ENCODE measurements at places on chromosomes 1 and 21. TPM values are rescaled to one million over a fixed set of nuclear protein-coding genes. Genes with fewer than 3 reads are reported as not detected.

CD53 gene
- not detected for total RNA-seq

FLG2 gene
- not detected for total RNA-seq

KIF26B gene
- total RNA-seq, result 1.1 TPM

DNA sequence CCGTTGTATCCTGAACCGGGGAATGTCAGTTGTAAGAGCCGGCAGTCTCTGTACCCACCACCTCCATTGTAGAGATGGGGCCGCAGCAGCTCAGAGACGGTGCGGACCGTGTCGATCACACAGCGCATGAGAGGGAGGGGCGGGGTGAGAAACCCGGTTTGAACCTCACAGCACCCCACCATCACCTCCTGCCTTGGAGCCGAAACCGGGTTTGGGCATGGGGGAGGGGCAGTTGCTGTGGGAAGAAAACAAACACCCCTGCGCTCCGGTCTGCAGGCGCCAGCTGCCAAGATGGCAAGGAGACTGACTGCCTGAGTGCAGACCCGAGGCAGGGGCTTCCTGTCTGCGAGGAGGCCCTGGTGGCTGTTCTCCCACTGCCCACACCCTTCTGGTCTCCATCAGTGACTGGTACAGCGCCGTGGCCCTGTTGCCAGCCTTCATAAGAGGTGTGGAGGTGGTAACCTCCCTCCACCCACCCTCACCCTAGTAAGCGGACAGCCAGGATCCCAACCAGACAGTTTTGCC is 69.2 kb upstream of the SSBP3 start:
- no peak for DNase-seq

DNA sequence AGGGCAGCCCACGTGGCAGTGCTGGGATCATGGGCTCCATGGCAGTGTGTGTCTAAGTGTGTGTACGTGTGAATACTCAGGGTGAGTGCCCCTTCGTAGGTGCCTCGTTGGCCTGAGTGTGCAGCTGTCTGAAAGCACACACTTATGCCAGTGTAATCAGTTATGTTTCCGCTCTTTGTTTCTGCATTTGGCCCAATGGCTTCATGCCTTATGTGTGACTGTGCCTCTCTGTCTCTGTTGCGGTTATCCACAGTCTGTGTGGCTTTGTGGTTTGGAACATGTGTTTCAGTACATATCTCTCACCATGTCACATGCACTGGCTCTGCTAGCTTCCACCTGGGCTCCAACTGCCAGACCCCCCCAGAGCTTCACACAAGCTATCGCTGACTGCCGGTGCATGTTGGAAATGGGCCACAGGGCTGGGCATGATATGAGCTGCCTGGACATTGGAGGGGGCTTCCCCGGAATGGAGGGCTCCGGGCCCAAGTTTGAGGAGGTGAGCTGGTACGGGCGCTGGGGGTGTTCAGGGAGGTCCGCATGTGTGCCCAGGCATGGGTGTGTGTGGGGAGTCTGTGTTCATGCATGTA is 70.3 kb upstream of the TINAGL1 start:
- no peak for DNase-seq

DNA sequence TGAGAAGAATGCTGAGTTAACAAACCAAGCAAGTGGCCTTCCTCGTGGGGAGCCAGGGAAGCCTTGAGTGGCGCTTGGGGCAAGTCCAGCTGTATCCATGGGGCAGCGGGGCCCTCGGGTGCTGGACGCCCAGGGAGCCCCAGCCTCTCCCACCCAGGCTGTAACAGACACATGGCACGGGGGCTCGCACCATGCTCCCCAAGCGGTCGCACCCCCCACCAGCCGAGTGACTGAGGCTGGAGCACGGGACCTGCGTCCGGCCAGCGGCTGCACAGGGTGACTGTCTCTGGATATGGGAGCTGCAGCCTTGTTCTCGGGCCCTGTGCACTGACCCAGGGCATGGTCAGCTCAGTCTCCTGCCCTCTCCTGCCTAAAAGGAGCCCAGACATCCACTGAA is 53.9 kb upstream of the ACTRT2 start:
- no peak for DNase-seq

DNA sequence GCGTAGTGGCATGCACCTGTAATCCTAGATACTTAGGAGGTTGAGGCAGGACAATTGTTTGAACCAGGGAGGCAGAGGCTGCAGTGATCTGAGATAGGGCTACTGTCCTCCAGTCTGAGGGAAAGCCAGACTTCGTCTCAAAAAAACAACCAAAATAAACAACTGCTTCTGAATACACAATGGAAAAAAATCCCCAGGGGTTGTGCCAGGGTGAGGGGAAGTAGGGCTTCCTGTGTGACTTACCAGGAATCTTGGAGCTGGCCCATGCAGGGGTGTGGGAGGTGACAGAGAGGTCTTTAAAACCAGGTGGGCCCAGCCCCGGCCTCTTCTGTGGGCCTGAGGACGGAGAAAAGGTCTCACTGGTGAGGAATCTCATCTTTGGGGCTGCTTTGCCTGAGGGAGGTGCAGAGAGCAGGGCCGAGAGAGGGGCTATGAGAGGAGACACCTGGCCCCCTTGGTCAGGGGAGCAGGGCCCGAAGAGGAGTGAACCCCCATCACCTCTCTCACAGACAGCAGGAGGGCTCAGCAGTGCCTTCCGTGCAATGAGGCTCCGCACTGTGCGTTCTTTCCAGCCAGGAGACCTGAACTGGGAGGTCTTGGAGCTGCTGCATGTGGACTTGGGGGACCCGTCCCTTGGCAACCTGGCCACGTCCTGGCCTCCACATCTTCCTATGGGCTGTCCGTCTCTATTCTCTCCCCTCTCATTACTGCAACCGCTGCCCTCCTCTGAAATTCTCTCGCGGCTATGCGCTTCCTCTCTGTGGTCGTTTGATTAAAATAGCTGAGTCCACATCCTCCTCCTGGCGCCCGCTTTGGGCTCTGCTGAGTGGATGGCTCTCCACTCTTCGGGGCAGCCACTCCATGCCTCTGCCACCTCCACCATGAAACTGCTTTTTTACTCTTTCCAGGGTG is 10.7 kb downstream of the PLA2G5 start:
- DNase-seq, result peak; percentile 61

DNA sequence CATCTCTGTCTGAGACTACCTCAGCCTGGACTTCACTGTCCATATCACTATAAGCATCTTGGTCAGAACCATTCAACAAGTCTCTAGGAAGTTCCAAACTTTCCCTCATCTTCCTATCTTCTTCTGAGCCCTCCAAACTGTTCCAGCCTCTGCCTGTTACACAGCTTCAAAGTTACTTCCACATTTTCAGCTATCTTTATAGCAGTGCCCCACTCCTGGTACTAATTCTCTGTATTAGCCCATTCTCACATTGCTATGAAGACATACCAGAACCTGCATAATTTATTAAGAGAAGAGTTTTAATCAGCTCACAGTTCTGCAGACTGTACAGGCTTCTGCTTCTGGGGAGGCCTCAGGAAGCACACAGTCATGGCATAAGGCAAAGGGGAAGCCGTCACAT is 15.7 kb upstream of the DPH5 start:
- no peak for DNase-seq

GRCh38 chr1:21262293-21263051 is 27.8 kb downstream of the ECE1 start:
- DNase-seq, result peak; percentile 60

GRCh38 chr1:248847956-248848561 is 10.0 kb downstream of the ZNF672 start:
- no peak for DNase-seq

GRCh38 chr1:32991819-32992488 is 27.3 kb upstream of the RNF19B start:
- DNase-seq, result no peak

DNA sequence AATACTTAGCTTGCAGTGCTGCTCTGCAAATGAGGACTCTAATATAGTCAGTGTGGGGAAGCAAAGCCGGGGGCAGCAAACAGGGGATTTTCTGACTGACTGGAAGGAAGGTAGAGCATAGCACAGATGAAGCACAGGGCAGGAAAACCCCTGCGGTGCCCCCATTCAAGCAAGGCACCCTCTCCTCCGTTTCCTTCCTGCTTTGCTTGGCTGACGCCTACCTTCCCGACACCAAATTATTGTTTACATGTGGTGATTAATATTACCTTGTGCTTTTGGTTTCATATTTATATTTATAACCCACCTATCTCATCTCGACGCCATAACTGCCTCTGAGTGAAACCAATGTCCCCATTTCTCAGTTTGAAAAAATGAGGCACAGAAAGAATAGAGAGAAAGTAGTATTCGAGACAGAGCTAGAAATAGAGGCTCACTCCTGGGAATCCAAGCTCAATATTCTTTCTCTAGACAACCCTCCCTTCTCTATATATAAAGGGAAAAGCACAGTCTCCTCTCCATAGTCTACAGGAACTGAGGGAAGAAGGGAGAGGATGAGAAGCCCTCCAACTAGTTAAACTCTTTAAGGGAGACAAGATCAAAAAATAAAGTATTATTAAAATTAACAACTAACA is 41.3 kb downstream of the PIK3C2B start:
- DNase-seq, result peak; percentile 74

DNA sequence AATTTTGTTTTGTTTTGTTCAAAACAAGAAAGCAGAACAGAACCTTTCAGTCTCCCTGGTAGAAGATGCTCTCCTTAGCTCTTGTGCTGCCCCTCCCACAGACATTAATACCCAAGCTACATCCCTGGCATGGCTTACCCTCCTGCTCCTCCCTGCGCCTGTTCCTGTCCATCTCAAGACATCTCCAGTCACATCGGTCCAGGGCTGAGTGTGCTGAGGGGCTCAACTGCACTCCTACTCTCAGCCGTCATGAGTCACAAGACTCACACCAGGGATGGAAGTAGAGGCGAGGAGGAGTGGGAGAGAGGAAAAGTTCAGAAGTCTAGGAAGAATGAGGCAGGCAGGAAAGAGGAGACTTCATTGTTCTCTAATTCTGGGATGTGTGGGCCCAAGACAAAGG is 9.2 kb upstream of the TACSTD2 start:
- DNase-seq, result peak; percentile 78

- DNase-seq, result no peak
Observed at GRCh38 chr1:67558449-67559193, 126.4 kb upstream of the GADD45A start.

- no peak for DNase-seq
Observed at GRCh38 chr1:48978413-48978812, 201.7 kb upstream of the BEND5 start.

- DNase-seq, result no peak
Observed at GRCh38 chr21:27678511-27678910, 711.6 kb upstream of the ADAMTS5 start.

DNA sequence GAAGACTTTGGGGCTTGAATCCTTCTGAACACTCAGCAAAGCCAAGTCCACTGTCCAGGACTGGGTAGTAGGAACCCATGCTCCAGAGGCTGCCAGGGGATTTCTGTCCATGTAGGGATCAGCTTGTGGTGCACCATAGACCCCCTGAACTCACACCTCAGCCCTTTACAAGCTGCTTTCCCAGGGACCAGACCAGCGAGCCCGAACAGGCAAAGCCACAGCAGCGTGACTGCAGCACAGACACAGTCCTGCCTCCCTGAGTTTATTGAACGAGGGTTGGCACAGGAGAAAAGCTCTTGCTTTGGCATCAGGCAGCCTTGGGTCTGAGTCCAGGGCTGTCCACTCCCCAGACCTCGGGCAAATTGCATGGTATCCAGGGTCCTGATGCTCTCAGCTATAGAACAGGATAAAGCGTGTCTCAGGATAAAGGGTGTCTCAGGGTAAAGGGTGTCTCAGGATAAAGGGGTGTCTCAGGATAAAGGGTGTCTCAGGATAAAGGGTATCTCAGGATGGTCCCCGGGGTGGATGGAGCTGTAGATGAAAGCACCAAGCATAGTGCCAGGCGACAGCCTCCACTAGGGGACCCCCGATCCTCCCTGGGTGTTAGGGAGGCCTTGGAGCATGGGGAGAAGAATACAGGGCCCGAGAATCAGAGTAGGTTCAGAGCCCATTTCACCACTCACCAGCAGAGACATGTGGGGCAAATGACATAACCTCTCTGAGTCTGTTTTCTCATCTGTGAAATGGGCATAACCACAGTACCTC is 648.8 kb downstream of the NPHP4 start:
- no peak for DNase-seq

GRCh38 chr1:183124259-183124658 is 61.8 kb upstream of the LAMC2 start:
- peak; percentile 88 for DNase-seq

DNA sequence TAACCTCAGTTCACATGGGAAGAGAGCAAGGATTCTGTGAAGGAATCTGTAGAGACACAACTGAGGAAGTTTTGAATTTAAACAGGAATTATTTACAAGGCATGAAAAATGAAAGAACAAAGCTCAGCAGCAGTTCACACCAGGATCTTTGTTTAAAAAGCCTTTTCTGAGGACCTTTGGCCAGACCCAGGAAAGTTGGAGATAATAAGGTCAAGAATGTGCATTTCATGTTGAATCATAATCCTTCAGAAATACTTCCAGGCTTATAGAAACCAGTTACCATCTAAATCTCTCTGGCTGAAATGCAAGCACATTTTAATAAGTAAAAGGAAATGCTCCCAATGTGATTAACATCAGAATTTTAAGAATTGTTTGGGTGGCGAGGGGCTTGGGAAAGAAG is 2.7 kb downstream of the CLIC6 start:
- no peak for DNase-seq

DNA sequence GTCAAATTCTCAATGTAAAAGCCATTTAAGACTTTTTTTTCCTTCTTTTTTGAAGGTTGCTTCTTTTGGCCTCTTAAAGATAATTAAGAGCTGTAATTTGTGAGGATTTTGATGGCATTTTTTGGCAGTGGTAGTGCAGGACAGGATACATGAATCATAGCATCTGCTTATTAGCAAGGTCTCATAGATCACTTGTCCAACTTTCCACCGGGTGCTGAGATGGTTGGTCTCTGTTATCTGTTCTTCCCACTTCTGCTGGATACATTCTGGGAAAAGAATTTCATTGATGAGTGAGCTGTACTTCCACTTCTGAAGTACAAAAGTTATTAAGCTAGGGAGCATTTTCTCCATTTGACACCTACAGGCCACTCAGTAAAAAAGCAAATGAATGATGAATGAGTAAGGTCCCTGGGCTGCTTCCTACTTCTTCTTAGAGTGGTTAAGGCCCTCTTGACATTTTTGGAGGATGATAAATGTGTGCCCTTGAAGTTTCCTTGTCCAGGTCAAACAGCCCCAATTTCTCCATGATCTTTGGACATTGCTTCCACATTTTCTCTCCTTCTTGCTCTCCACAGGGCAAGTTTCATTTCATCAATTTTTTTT is 100.6 kb downstream of the ROR1 start:
- peak; percentile 42 for DNase-seq

GRCh38 chr1:214280386-214281020 is 456 bp upstream of the SMYD2 start:
- peak; percentile 55 for DNase-seq

Measured in lung microvascular endothelial cell (primary cell).